NCI-H510A treated with DMSO at 0.1 percent for 48 hours (cell line): ENCODE measurements at places on chromosomes 5 and 9.

DNA sequence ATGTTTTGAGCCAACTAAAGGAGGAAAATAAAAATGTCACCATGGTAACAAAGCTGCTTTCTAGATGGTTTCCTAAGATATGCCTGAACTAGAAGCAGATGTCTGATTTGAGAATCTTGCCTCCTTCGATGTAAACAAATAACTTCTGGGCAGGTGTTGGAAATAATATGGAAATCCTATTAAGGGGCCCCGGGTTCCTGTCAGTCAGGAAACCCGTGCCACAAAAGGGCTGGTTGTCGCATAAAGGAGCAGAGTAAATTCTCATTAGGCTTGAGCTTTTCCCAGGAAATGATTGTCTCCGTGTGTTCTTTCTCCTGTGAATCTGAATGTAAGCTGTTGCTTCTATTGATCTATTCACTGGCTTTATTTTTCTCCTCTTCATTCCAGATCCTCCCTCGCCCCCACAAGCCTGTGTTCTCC, 90.8 kb downstream of the TLE4 start:
- DNase-seq: no peak

DNA sequence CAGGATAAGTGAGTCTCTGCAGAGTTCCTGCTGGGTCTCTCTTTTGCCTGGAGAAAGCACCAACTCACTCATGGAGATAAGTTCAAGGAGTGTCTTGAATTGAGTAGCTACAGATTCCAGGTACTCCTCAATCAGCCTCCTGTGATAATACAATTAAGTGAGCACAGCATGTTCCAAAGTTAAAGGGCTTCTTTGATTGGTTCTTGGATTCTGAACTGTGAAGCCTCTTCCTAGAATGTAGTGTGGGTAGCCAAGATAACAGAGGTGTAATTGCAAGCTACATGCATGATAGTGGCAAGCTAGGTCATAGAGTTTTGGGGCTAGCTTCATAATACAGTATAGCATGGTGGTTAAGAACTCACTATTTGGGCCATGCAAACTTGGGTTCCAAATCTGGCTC, 23.2 kb upstream of the CARNMT1 start:
- no peak for DNase-seq

DNA sequence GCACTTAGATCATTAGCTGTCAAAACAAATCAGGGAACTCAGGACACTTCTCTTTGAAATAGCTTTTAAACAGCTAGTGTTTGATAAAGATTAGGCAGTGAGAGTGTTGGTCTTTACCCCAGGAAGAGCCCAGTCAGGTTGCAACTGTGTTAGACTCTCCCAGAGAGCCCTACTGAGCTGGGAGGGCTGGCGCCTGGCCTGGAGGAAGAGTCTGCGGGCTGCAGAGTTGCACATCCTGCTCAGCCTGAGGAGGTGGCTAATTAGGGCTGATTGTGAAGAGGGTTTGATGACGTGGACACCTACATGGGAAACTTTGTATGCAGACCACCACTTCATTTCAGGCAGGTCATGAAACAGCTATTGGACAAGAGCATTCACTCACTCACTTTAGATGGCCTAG, 112.0 kb downstream of the TMEM174 start:
- no peak for DNase-seq

DNA sequence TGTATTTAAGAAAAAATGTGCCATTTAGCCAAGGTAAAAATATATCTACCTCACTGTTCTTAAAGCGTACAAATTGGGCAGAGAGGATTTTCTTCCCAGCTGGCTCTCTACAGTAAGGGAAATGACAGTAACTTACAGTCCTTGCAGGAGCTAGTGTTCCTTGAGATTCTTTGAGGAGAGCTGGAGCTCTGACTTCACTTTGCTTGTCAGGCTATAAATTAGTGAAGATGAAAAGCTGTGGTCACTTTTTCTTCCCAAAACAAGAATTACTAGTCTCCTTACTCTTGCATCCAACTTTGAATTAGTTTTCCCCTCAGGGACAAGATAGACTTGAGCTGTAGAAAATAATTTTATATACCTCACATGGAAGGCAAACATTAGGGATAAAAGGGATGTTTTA, 129.9 kb downstream of the ZSWIM6 start:
- DNase-seq: no peak

GRCh38 chr5:121503111-121503840, 348.4 kb upstream of the FTMT start:
- peak; percentile 52 for DNase-seq

GRCh38 chr9:34437006-34437925, 21.1 kb downstream of the FAM219A start:
- peak; percentile 33 for DNase-seq

DNA sequence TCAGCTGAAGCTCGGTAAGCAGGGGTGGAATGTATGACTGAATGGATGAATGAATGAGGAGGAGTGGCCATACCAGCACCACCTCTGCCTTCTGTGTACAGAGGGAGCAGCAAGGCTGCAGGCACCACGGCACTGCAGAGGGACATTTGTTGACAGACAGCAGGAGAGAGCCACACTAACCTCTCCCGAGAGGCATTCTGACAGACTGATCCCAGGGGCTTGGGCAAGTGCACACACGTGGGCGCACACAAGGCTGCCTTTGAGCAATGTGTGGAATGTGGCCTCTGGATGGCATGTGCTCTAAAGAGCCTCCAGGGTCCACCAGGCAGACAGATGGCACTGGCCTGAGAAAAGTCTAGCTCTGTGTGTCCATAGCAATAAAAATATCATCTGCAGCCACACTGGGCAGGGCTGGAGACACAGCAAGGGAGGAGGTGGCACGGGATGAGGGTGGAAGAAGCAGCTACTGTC, 111.8 kb downstream of the ACTL7B start:
- DNase-seq: no peak

DNA sequence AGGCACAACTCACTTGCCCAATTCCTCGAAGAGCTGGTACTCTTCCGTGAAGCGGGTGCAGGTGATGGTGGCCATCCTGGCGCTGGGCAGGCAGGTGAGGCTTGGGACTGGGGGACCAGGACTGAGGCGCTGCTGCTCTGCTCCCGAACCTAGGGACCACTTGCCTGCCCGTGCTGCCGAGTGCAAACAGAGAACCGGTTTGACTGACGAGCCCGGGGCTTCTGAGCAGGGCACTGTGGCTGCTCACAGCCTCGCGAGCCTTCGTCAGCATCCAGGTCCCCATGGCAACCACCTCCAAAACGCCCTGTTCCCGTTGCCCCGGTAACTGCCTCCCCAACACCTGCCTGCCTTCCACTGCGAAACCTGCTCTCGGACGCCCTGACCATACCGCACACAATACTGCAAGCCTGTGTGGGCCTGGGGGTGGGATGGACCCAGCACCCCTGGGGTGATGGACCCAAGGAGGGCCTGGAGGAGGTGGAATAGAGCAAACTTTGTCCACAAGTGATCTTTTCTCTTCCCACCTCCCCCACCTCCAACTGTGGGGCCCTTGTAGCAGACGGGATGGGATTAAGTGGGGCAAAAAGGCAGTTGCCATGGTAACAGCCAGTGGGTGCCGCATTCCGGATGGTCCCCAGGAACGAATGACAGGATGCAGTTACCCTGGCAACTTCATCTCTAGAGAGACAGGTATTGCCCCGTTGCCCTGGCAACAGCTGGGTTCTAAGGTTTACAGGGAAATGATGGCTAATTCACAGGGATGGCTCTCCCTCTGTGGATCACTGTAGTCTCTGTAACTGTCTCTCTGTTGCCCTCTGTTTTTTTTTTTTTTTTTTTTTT, at the start of gene CAMK2A:
Gene CAMK2A, minus strand, starts transcription at position 223 of the 840 bp plus-strand sequence. Its CDS starts 148 bp downstream, at position 75.
- DNase-seq: peak; percentile 17

DNA sequence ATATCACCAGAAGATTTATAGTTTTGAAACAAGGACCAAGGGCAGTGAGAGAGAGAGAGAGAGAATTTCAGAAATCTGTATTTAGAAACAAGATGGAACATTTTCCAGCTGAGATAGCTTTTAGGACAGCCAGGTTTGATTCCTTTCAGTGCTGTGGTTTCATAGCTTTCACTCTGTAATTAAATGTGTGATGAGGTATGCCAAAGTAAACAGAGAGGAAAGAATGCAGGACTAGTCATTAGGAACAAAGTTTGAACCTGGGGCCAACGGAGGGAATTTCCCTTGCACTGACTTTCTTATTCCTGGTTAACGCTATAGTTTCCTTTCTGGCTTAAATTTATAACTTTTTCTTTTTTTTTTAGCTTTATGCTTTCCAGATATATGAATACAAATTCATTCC, 10.0 kb upstream of the CCL28 start:
- no peak for DNase-seq

- peak; percentile 4 for DNase-seq
Observed at GRCh38 chr5:180670586-180671359, 21.4 kb upstream of the FLT4 start.

DNA sequence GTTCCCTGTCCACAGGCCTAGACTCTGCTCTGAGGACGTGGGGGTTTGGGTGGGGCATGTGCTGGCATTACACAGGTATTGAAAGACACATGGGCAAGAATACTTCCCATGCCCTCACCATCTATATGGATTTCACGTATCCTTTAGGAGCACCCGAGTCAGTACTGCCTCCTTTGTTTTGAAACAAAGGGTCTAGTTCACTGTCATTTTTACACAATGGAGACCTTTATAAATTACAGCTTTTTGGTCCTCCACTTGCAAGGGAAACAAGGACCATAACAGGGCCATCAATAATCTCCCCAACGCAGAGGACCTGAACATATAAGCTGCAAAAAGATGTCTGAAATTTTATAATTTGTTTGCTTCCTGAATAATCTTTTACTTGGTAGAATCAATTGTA, 24.9 kb upstream of the CRHBP start:
- no peak for DNase-seq

GRCh38 chr9:71990466-71990865, 69.9 kb downstream of the C9orf57 start:
- no peak for DNase-seq

DNA sequence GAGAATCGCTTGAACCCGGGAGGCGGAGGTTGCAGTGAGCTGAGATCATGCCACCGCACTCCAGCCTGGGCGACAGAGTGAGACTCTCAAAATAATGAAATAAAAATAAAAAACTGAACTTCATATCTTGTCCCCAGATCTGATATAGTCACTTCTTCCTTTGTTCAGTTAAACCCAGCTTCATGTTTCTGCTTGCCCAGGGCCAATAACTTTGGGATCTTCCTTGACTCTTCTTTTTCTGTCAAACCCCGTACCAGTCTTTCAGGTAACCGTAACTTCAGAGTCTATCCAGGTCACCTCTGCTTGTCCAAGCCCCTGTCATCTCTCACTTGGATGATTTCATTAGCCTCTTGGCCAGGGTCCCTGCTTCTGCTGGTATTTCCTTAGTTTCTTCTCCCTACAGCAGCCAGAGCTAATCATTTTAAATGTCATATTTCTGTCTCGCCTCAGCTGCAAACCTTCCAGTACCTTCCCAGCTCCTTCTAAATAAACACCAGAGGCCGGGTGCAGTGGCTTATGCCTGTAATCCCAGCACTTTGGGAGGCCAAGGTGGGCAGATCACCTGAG, 19.7 kb upstream of the ABL1 start:
- no peak for DNase-seq

- DNase-seq: no peak
Observed at GRCh38 chr5:153998010-153998409, 40.7 kb downstream of the FAM114A2 start.

GRCh38 chr9:83505282-83505681, 32.9 kb downstream of the FRMD3 start:
- peak; percentile 98 for DNase-seq
